Stimulated activated CD8-positive, alpha-beta memory T cell treated with anti-CD3 and anti-CD28 coated beads, Interleukin-4, amount 100 ng/mL, for 1 hour (primary cell): ENCODE measurements at places on chromosomes 1 and 21.
A peak's percentile ranks its signal among the peaks of the same experiment; 100 is the strongest.

GRCh38 chr1:28668956-28669723 lies 556 bp downstream of the GMEB1 start:
- DNase-seq = peak; percentile 17

DNA sequence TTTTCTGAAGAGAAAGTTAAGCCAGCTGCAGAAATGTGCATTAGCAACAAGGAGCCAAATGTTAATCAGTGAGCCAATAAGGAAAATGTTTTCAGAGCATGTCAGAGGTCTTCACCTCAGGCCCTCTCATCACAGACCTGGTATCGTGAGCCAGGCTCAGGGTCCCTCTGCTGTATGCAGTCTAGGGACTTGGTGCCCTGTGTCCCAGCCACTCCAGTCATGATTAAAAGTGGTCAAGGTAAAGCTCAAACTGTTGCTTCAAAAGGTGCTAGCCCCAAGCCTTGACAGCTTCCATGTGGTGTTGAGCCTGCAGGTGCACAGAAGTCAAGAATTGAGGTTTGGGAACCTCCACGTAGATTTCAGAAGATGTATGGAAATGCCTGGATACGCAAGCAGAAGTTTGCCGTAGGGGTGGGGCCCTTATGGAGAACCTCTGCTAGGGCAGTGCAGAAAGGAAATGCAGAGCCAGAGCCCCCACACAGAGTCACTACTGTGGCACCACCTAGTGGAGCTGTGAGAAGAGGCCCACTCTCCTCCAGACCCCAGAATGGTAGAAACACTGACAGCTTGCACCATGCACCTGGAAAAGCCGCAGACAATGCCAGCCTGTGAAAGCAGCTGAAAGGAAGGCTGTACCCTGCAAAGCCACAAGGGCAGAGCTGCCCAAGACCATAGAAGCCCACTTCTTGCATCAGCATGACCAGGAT lies 1128.7 kb downstream of the AMY1C start:
- DNase-seq = no peak

- DNase-seq = no peak
Measured at GRCh38 chr1:112445596-112445995, 49.6 kb downstream of the CTTNBP2NL start.

GRCh38 chr1:83511146-83511726 lies 487.7 kb downstream of the TTLL7 start:
- DNase-seq = no peak

DNA sequence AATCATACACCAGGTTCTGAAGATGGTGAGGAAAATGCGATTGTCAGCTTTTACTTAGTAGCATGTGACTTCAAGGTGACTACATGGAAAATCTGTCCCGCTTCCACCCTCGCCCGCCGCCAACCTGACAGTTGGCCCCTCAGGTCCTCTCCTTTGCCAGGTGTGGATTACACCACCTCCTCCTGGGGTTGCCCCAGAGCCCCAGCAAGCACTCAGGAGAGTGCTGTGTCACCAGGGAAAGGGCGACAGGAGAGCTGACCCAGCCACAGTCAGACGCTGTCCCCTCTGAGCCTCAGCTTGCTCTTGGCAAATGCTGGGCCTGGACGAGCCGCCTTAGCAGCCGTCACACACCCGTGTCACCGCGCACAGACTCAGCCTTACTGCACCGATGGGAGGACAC lies 17.9 kb downstream of the PTTG1IP start:
- no peak for DNase-seq

DNA sequence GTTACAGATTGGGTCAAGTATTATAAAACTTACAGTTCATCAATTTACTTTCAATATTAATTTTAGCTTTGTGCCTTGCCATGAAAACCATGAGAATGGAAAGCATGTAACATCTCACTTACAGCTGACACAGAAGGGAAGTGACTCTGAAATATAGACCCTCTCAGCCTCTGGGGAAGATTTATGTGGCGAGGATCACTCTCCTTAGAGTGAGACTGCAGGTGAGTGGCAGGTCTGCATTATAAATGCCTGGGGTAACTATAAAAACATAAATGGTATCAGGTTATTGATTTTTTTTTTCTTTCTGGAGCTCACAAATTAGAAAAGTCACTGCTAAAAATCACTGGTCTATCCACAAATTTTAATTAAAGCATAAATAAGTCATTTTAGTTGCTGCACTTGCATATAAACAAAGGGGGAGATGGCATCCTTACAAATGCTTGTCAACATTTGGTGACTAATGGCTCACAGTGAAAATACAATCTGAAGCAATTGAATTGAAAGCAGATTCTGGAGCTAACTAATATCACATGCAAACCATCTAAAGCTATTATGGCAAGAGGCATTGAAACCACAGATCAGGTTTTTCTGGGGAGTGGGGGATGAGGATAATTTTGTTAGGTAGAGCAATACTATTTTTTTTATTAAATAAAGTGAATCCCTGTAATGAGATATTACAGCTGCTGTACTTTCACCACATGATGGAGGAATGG lies 200.9 kb downstream of the TM2D1 start:
- no peak for DNase-seq

DNA sequence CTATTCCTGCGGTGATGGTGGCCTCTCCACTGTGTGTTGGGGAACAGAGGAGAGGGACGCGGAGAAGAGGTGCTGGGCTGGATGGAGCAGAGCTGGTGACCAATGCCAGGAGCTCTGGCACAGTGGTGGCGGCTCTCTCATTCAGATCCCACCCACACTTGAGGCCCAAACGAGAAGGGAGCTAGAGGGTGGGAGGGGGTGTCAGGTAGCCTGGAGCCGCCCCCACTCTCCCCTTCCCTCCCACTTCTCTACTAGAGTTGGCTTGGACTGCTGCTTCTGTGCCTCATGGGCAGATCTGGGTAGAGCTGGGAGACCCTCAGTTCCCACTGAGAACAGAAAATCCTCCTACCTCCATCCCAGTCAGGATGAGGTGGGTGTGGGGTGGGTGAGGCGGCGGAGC lies 3.5 kb downstream of the TTC39A start:
- DNase-seq = no peak

GRCh38 chr1:2596530-2597333 lies 10.2 kb downstream of the PRXL2B start:
- no peak for DNase-seq

DNA sequence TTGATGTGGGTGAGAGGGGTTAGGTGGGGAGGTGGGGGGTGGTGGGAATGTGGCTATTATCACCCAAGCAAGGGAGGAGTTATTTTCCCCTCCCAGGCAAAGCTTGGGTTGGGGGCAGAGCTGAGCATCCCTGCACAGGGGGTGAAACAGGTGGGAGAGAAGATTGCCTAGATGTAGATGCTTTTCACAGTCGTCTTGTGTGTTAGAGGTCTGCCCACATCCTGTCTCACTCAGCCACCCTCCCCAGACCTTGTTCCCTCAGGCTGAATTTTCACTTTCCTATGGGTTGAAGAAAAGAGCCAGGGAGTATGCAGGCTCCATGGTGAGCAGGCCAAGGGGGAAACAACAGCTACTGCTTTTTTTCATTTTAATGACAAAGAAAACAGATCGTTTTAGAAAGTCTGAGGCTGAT lies 223.5 kb downstream of the KIF26B start:
- no peak for DNase-seq

DNA sequence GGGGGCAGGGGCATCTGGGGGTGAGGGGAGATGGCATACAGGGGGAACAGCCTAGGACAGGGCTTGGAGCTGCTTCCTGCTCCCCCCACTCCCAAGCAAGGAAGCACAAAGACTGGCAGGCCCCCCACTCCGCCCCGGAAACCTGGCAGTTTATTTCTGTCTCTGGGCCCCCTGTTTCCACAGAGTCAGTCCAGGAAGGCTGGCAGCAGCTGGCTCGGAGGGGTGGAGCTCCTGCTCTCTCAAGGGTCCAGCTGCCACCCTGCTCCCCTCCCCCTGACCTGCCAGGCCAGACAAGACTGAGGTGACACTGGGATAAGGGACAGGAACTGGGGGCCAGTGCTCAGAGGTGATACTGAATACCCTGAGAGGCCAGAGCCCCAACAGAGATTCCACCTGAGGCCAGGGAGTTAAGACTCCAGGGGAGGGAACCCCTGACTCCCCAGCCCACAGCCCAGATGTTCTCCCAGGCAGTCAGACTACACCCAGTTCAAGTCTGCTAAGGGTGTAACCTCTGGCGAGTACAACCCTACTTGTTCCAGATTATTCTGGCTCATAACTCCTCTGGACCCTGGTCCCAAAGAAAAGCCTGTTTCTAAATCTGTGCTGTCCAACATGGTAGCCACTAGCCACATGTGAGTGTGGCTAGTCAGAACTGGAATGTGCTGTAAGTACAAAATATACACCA lies 26.3 kb downstream of the AHDC1 start:
- DNase-seq = no peak

GRCh38 chr1:66253330-66253921 lies 280.5 kb upstream of the SGIP1 start:
- no peak for DNase-seq

- no peak for DNase-seq
Measured at GRCh38 chr1:92992054-92992453, 30.8 kb upstream of the DIPK1A start.

- DNase-seq = no peak
Measured at GRCh38 chr1:27257155-27257554, 22.7 kb downstream of the WDTC1 start.

DNA sequence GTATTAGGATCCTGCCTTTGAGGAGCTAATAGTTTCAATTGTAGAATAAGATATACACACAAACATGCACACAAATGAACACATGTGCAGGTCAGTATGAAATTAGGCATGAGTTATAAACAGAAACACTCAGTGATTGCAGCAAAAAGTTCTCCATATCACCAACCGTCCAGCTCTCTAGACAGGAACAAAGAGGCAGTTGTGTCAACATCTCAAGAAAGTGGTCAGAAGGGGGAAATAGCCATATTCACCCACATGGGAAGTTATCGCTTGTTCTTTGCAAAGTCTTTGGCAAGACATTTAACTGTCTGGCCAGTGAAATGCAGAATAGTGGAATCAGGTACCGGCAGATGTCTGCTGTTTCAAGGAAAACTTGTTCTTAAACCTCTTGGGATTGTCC lies 29.4 kb upstream of the PIGC start:
- DNase-seq = no peak

GRCh38 chr1:221310180-221310579 lies 430.9 kb downstream of the HLX start:
- no peak for DNase-seq

DNA sequence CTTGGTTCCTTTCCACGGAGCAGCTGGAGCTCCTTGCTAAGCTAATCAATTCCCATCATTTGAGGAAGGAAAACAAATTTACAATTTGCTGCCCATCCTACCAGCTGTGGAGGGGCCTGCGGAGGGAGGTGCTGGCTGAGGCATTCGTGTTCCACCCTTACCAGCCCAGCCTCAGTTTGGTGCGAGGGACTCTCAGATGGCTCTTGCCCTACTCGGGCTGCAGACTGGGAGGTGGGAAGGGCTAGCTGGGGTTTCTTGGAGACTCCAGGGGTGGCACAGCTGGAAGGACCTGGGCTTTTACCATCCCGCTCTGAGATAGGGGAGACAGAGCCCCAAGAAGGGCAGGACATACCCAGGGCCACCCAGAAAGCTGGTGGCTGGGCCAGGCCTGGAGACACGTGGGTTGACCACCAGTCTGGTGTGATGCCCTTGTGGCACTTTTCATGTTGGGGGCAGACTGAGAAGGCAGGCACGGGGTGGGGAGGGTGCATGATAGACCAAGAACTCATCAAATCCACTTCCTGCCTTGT lies 17.7 kb downstream of the DISP3 start:
- DNase-seq = no peak

DNA sequence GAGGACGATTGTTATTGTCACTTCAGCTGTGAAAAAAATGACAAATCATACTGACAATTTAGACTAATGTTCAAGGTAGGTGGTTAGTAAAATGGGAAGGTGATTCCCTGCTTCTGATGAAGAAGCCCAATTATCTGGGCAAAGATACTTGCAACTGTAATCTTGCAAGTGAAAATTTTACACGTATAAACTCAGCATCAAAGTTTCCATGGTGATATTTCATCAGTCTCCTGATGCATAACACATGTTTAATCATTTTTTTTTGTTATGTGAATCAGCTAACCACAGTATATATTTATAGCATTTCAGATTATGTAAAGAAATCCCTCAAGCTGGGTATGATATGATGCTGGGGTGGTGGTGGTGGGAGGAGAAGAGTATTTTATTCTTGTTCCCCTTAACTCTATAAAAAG lies 16.4 kb upstream of the KCNK1 start:
- no peak for DNase-seq

DNA sequence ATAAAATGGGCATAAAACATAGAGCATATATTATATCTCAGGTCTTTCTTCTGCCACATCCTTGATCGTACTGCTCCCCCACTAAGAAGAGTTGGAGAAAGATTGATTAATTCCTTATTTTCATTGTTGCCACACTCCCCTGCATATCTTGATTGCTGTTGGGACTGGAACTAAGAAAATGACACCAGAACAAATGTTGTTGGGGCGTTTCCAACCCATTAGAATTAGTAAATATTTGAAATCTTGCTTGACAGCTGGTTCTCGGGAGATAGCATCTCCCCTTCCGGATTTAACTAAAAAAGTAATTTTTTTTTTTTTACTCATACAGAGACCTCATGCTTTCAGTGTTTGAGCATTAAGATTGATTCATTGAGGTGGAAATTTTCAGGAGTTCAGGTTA lies 493.0 kb upstream of the PLXNA2 start:
- DNase-seq = no peak

DNA sequence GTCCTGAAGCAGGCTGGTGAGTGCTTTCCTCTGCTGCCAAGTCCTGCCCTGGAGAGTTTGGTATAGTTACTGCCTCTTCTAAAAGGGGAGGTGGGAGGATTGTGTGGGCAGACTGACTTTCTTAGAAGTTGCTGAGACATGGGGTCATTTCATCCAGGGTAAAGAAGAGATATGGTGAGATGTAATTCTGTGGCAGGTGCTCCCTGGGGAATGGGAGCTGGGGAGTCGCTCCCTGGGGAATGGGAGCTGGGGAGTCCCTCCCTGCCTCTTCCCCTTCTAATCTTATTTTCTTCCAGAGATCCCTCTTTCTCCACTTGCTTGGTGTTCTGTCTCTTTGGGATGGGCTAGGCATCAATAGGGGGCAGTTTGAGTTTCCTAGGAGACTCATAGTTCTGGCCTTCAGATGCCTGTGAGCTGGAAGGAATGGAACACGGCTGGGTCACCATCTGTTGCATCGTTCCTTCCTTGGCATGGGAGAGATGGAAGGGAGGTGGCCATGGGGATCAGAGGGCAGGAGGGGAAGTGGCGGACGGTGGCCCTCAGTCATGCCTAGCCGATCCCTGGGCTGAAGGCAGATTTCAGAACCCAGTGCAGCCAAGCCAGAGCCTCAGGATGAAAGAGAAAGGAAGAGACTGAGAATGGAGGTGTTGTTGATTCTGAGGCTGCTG lies 59.0 kb downstream of the NFASC start:
- no peak for DNase-seq

DNA sequence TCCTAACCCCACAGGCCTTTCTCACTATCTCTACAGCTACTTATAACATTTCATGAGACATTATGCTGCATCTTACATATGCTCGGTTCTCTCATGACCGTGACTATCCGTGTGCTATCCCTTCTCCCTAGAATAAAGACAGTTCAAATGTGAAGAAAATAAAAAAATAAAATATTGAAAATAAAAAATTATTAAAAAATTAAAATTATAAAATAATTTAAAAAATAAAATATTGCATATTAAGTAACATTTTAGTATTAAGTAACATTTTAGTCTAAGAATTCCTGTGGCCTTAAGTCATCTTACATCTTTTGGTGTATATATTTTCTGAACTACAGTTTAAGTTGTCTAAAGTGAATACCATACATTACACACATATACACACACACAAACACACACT lies 415.5 kb downstream of the DPYD start:
- DNase-seq = no peak

GRCh38 chr1:204170494-204171155 lies 4.5 kb upstream of the REN start:
- no peak for DNase-seq

- DNase-seq = no peak
Measured at GRCh38 chr1:6582370-6582769, 2.6 kb downstream of the ZBTB48 start.
